Esophagus squamous epithelium (tissue), 5 donors: ENCODE measurements at places on chromosomes 13 and 19. TPM values are rescaled to one million over a fixed set of nuclear protein-coding genes. Genes with fewer than 3 reads are reported as not detected.

The ADAMTS10 gene
- total RNA-seq = 8.8 TPM

The CCDC194 gene
- total RNA-seq = not detected

The PEAK3 gene
- 0.40 TPM for total RNA-seq

GRCh38 chr13:46855166-46855565 is 41.7 kb downstream of the HTR2A start:
- DNase-seq = no peak

- no peak for DNase-seq
Observed at GRCh38 chr13:108560093-108560492, 69.3 kb upstream of the MYO16 start.

- no peak for DNase-seq
Observed at GRCh38 chr13:109644956-109645355, 141.4 kb downstream of the IRS2 start.

DNA sequence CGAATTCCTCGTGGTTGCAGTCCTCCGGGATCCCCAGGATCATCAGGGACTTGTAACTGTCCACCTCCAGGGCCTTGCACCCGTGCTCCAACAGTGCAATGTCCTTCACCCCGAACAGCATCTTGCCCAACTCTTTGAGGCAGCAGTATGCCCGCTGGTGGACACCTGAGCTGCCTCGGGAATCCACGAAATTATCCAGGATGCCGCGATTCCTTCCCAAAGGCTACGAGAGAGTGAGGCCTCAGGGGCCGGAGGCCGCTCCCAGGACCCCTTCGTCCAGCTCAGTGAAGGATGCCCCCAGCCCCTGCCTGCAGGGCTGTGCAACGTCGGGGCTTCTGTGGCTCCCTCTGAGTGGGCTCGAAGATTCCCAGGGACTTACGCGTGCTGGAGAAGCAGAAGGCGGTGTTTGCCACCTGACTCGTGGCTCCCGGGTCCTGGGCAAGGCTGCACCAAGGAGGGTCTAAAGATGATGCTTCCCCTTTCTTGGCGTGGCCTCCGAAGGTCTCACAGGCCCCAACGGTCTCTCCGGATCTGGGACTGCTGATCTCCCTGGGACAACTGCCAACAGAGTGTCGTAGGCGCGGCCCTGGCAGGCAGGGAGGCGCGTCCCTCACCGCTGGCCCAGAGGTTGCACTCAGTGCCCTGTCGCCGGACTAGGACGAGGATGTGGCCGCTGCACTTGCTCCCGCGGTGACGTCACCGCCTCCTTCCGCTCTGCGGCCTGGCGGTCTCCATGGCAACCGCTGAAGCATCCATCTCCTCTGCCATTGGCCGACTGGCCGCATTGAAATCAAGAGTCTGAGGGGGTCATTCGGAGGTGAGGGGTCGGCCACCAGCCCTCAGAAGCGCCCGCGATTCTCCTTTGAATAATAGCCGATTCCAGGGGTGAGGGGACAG is at the start of gene PNMA8C:
Gene PNMA8C (minus strand): TSS at position 698 of the 897 bp plus-strand sequence. CDS start 577 bp downstream, at position 121.
- no peak for DNase-seq

- DNase-seq = no peak
Observed at GRCh38 chr19:16064209-16064889, 11.9 kb upstream of the TPM4 start.

DNA sequence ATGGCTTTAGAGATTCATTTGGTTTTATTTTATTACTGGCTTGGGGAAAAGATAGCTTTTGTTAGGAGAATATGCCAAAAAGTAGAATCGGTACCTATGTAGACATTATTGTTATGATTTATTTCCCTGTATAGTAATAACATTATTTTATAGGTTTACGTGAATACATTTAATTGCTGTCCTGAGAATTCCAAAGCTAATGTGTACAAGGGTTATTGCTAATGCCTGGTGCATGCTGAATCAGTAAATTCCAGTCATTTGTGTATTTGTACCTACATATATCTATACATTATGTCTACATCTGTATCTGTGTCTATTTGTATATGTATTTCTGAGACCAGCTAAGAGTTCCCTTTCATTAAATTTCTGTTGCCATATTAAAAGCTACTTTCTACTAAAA is 550.9 kb downstream of the GPC6 start:
- DNase-seq = no peak

DNA sequence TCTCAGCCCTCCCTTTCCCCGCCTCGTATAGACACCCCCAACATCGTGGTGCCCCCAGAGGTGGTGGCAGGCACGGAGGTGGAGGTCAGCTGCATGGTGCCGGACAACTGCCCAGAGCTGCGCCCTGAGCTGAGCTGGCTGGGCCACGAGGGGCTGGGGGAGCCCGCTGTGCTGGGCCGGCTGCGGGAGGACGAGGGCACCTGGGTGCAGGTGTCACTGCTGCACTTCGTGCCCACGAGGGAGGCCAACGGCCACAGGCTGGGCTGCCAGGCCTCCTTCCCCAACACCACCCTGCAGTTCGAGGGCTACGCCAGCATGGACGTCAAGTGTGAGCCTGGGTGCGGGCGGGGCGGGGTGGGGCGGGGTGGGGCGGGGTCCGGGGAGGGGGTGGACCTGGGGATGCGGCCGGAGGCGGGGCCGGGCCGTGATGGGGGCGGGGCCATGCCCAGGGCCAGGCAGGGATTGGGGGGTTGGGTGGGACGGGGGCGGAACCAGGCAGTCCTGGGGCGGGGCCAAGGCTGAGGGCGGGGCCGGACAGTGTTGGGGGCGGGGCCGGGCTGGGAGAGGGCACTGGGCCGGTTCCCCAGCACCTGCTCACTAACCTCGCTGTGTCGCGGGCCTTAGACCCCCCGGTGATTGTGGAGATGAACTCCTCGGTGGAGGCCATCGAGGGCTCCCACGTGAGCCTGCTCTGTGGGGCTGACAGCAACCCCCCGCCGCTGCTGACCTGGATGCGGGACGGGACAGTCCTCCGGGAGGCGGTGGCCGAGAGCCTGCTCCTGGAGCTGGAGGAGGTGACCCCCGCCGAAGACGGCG is 7.8 kb downstream of the MAG start:
- no peak for DNase-seq

- no peak for DNase-seq
Observed at GRCh38 chr19:3387645-3388589, 21.5 kb downstream of the NFIC start.
